ENCODE measurements at places on chromosomes 5 and 9. TPM values are rescaled to one million over a fixed set of nuclear protein-coding genes. Genes with fewer than 3 reads are reported as not detected.

DNA sequence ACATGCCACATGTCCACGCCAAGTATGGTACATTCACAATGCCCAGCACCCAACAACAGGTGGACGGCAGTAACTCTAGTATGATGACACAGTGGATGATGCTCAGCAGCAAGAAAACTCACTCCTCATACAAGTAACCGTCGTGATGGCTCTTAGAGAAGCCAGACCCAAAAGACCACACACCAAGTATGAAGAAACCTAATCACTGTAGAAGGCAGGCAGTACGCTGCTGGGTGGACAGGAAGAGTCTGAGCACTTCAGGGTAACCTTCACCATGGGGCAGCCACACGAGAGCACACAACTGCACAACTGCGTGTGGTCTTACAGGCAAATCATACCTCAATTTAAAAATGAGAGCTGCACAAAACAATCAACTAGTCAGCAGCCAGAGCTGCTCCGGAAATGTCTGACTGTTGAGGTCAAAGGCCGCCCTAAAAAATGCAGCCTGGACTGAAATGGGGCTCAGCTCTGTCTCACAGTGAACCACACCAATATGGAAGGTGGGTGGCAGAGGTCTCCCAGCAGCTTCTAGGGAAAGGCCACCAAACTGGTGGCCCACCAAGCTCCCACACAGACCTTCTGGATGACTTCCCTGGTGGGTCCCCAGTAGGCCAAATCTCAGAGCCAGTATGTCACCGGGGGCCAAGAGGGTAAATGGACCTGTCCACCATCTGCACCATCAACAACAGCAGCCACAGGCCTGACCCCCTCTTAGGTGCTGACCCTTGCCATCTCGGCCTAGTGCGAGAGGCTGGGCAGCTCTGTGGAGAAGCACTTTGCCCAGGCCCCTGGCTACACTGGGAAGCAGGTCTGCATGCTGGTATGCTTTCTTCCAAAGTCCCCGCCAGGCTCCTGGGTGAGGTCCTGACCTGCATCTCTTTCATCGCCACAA lies 17.8 kb downstream of the BICD2 start:
- H3K4me1 ChIP-seq, result peaks cover 51% of the 10 kb centered on the region
- DNase-seq, result no peak
- no peaks in the 10 kb centered on the region for H3K27me3 ChIP-seq
- no peak overlapping the region for H3K4me3 ChIP-seq
- no peak overlapping the region for H3K27ac ChIP-seq
- peaks cover 2% of the 10 kb centered on the region for H3K36me3 ChIP-seq

- no peak overlapping the region for H3K27ac ChIP-seq
- no peak overlapping the region for H3K4me3 ChIP-seq
- no peaks in the 10 kb centered on the region for H3K36me3 ChIP-seq
- no peaks in the 10 kb centered on the region for H3K4me1 ChIP-seq
- no peak for DNase-seq
- no peaks in the 10 kb centered on the region for H3K27me3 ChIP-seq
These were observed 131.6 kb downstream of the GOLPH3 start for GRCh38 chr5:32042551-32042961.

GRCh38 chr9:112194969-112195431 lies 19.9 kb upstream of the SUSD1 start:
- peaks cover 2% of the 10 kb centered on the region for H3K4me1 ChIP-seq
- no peak overlapping the region for H3K4me3 ChIP-seq
- H3K27ac ChIP-seq, result no peak overlapping the region
- no peaks in the 10 kb centered on the region for H3K27me3 ChIP-seq

Gene SEMA6A
- total RNA-seq, result 0.10 TPM

Gene SLC31A1
- 8.2 TPM for total RNA-seq
